ENCODE measurements at places on chromosomes 2 and 18.

DNA sequence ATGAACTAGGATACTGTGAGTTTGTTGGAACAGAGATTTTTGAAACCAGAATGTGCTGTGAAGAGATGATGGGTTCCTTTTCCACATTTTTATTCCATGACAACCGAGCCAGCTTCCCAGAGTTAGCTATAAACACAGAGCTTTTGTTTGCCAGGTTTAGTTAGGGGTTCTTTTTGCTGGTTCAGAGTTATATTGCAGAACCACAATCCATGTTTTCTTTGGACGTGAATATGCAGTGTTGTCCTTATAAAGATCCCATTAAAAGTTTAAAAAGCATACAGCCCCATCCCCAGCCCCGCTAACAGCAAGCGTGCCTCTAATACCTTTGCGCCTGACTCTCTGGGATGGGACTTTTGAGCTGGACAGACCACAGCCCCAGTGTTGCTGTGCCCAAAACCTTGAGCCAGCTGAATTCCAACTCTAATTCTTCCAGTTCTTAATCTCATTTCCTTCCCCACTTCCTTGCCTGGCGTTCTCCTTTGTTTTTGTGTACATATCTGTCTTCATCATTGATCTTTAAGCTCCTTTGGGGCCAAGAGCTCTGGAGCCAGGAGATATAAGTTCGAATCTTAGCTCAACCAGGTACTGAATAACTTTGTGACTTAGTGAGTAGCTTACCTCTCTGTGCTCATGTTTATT is 72.3 kb downstream of the SPATS2L start:
- no peak for DNase-seq

GRCh38 chr2:97982621-97983020 is 13.1 kb downstream of the TMEM131 start:
- no peak for DNase-seq

- no peak for DNase-seq
Observed at GRCh38 chr2:27216416-27217137, 592 bp upstream of the CAD start.

DNA sequence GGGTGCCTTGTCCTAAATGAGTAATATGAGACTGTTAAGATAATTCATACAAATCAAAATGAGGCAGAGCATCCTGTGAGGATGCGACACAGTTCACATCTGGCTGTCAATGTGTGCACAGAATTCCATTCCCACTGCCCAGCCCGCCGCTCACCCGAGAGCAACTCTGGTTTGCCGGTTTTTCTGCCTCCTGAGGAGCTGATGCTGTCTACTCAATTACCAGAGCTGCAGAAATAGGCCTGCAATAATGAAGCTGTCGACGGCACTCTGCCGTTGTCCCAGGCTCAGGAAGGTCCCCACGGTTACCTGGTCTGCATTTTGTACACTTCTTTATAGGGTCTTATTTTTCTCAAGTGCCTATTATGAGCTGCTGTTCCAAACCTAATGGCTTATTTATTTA is 55.7 kb upstream of the LYPD1 start:
- DNase-seq, result no peak

DNA sequence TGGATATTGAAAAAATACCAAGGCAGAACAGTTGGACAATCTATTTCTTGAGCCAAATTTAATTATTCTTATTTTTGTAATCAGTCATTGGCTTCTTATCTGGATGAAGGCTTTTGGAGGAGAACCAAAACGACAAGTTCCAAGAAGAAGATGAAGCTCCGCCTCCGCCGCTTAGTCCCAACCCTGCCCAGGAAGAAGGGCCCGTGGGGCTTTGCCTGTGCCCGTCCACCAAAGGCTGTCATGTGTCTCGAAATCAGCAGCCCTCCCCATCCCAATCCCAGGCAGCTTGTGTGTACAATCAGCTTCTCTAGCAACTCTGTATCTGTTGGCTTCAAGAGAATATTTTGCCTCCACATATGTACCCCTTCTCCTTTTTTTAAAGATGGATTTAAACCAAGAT is 24.6 kb downstream of the PTRHD1 start:
- peak; percentile 73 for DNase-seq

DNA sequence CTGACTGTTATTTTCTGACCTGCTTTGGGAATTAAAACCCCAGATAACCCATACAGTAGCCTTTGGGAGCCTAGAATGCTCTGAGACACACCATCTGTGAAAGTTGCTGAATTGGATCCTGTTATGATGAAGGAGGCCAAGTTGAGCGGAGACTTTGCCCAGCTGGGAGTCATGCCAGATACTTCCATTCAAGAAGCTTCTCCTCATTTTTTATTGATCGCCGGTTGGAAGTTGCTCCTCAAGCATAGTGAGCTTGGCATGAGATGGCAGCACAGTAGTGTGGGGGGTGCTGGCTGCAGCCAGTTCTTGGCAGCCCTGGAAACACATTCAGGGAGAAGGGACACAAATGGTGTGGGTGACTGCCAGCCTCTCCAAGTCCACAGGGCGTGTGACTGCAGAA is 270.7 kb upstream of the NRP2 start:
- peak; percentile 65 for DNase-seq

DNA sequence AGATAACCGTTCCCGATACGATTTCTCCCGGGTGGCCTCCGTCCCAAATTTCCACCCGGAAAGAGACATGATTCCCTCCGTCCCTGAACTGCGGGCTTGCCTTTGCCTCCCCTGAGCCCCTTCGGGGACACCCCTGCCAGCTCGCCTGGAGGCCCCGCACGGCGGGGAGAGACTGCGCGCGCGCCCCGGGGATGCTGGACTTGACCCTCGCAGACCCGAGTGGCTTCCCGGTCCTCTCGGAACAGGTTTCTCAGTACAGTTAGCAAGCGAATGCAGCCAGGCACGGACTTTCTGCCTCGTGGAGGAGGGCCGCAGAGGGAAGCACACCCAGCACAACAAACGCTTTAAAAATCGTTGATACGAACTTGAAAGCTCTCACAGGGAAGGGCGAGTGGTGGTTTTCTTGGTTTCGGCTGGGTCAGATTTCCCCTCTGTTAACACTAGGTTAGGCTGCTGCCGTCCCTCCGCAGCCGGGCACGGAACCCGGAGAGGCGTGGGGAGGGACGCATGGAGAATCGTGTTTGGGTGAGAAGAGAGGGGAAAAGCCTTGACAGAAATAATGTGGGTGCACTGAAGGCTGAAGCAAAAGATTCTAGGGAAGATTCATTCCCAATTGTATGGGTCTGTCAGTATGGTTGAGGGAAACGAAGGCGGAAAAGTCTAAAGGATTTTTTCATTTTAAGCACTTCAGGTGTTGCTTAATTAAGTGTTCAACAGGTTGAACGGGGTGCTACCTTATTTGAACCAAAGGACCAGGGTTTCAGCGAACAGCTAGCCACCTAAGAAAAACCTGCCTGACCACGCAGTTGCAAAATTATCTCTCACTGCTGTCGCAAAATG is 916 bp downstream of the TNFRSF11A start:
- DNase-seq, result peak; percentile 47

- DNase-seq, result no peak
Observed at GRCh38 chr18:73942956-73943355, 204.7 kb downstream of the FBXO15 start.
